Right ventricle myocardium superior (tissue), 1 donor: ENCODE measurements at places on chromosomes 4 and X. TPM values are rescaled to one million over a fixed set of nuclear protein-coding genes. Genes with fewer than 3 reads are reported as not detected.

BEX5 gene
- 0.97 TPM for total RNA-seq

RTL9 gene
- total RNA-seq = 0.35 TPM

C1QTNF7 gene
- total RNA-seq = 1.9 TPM

TCP11X2 gene
- total RNA-seq = not detected

ZGRF1 gene
- 1.7 TPM for total RNA-seq

CFI gene
- total RNA-seq = 10.6 TPM

CLDN2 gene
- total RNA-seq = not detected

ITGB1BP2 gene
- total RNA-seq = 104 TPM

TMPRSS11F gene
- total RNA-seq = not detected

FGFR3 gene
- 2.9 TPM for total RNA-seq

DCLK2 gene
- total RNA-seq = 19.9 TPM

TMEM31 gene
- not detected for total RNA-seq
